Muscle of arm (tissue), 14 donors: ENCODE measurements at places on chromosomes 4 and X.

GRCh38 chr4:6701371-6701770 lies 7.7 kb downstream of the S100P start:
- DNase-seq: no peak

GRCh38 chr4:68324519-68325262 lies 25.2 kb downstream of the YTHDC1 start:
- no peak for DNase-seq

DNA sequence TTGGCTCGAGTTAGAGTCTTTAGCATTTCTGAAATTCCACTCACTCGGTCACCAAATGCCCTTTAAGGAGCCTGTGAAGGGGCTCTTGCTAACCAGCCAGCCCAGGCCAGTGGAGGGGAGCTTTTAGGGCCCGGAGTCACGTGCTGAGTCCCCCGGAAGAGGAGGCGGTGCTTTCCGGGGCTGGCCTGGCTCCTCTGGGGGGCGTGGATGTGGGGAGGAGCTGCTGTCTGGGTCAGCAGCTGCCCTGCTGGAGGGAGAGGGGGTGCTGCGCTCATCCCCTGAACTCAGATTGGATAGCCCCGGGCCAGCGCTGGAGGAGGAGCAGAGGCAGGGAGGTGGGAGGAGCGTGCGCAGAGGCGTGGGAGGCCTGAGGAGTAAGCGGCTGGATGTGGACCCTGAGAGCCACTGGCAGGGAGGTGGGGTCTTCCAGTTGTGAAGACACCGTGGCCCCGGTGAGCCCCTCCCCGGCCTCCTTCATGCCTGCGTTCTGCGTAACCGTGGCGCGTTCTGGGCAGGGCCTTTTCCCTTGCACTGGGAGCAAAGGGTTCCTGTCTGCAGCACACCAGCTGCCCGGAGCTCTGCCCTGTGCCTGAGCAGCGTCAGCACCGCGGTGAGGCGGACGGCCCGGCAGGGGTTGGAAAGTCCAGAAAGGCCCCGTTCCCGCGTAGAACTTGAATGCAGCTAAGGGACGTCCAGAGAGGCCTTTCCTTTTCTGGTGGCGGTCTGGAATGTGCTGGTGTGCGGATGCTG lies 19.7 kb downstream of the MAEA start:
- peak; percentile 94 for DNase-seq

GRCh38 chr4:25493466-25493865 lies 116.4 kb downstream of the ANAPC4 start:
- peak; percentile 2 for DNase-seq

DNA sequence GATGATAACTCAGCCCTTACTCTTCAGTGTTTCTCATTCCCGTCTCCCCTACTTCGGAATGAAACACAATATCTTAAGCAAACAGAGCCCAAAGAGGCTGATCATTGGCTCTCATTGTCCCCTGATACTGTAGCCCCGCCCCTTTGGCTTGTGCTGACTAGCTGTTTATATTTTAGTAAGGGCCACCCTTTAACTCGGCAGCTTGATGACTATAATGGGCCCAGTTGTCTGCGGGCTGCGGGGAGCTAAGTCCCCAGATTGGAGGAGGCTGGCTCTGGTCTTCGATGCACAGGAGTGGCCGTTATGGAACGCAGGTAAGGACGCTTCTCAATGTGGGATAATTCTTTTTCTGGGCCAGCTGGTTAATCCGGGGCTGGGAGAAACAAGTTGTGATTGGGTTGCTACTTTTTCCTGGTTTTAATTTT lies at the start of gene TRIM2:
TSS of gene TRIM2 (plus strand) at position 197 of the 425 bp plus-strand sequence. CDS start at position 285, 88 bp downstream.
- peak; percentile 85 for DNase-seq

- no peak for DNase-seq
These were observed 155.7 kb downstream of the CHIC2 start for GRCh38 chr4:53908661-53909078.

DNA sequence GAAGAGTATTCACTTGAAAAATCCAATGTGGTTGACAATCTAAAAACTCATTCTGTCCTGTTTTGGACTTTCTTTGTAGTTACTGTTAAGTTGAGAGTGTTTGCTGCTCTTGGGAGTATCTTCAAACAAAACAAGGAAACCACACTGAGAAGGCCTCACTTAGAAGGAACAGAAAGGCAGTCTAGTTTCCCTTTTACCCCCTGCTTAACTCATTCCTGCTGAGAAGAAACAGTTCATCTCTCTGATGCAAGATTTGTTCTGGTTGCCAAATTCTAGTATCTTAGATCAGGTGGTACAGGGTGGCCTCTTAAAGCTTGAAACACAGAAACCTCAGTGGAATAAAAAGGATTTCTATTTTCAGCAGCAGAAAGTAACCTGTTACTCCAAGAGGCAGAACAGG lies 41.4 kb downstream of the GUCY2F start:
- DNase-seq: no peak

- DNase-seq: no peak
These were observed 20.6 kb downstream of the ZNF721 start for GRCh38 chr4:478373-478772.

DNA sequence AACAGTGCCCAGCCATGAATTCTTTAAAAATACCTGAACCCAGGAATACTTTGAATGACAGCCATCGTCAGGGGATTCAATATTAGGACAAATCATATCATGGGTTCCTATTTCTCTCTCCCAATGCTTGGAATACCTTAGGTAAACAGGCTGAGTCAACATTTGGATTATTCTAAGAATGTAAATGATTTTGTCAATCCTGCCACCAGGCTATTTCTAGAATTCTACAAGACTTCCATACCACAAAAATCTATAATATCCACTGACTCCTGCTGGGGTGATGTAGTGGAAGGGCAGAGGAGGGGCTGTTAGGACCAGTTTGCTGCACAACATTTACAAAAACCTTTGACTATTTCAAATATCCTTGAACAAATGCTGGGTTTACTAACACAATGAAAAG lies 65.2 kb downstream of the IGFBP7 start:
- no peak for DNase-seq

- DNase-seq: no peak
These were observed 591.5 kb upstream of the PITX2 start for GRCh38 chr4:111214371-111214770.

- no peak for DNase-seq
These were observed 316.7 kb downstream of the RPA4 start for GRCh38 chrX:97200454-97200853.

- no peak for DNase-seq
These were observed 78.5 kb downstream of the ELOVL6 start for GRCh38 chr4:110119880-110120279.

DNA sequence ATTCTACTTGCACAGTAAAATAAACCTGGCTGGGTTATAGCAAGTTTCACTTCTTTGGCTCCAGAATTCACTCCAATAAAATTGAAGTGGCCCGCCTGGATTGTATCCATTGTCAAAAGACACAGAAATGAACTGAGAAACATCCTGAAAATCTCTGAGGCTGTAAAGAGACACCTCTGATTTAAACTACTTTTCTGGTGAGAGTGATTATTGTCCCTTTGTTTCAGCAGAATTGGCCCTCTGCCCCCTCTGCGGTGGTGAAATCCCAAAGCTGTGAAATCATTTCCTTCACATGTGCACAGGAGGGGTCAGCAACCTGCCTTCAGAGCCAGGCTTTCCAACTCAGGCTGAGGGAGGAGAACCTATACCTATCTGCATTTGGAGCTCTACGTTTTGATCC lies 23.0 kb downstream of the GAB3 start:
- DNase-seq: peak; percentile 79

GRCh38 chr4:26088433-26088928 lies 174.5 kb downstream of the SMIM20 start:
- peak; percentile 72 for DNase-seq

GRCh38 chrX:130994671-130995070 lies 63.5 kb upstream of the ARHGAP36 start:
- DNase-seq: no peak

DNA sequence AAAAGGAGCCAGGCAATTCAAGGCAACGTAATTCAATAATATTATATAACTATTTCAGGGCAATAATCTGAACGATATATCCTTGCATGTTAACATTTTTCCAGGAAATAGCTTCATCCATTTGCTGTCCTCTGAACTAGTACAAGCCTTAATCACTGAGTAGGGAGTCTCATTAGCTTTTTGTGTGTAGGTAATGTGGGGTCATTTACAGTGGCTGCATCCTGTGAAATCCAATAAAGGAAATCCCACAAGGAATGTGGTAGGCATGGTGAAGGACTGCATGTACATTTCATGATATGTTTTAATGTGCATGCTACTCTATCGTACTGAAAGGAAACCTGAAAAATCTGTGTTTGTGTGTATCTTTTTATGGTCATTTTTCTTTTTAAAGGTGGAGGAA lies 103.5 kb downstream of the SLC4A4 start:
- DNase-seq: no peak

GRCh38 chr4:17544831-17545234 lies 29.9 kb downstream of the CLRN2 start:
- DNase-seq: no peak

GRCh38 chrX:8868070-8868773 lies 67.0 kb upstream of the FAM9A start:
- no peak for DNase-seq

- DNase-seq: no peak
These were observed 671 bp downstream of the SLC7A11 start for GRCh38 chr4:138241281-138242075.

DNA sequence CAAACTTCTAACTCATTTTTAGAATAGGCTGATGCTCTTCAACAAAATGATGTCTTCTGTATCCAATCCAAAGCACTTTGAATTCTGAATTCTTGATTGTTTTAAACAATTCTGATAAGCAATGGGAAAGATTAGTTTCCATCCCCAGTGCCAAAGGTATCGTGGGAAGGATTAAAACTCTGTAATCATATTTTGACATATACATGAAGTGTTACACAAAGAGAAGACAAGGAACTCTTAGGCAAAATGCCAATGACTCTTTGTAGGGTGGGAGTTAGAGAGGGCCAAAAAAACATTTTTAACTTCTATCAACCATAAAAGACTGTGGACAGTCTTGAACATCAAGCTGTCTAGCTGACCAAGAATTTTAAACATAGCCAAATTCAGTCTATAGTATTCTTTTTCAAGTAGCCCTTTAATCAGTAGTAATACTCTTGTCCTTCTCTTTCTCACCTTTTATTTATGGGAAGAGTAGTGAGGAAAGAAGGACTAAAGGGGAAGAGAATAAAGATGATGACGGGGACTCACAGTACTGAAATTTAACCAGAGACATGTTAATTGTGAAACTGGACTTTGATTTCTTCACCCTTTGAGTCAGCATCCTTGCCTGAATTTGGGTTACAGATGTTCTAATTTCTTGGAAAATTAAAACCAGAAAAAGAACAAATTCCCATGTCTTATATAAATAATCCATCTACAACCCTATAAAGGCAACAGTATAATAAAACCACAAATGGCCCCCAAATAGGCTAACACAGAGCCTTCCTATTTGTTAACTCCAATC lies 51.8 kb upstream of the VEGFD start:
- DNase-seq: no peak

DNA sequence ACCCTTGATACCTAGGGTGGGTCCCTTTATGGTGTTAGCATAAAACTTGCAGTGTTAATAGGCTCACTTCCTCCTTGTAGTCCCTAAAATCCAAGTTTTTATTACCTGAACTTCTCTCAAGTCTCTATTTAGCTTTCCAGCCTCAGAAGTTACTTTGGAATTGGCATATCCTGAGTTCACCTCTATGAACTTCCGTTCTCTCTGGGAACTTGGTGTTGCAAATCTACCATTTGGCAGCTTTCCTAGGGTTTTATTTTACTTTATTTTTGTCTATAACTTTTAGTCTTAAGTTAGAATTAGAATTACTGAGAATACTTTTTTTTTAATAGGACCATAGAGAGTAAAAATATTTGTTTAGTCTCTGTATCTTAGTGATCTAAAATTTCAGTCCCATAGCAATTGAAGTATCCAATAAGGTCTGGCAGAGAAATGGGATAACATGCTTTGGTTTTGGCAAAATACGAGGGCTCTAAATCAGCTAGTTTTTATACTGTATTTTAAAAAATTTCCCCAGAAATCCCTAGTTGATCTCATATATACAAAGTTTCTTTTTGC lies 30.3 kb upstream of the NAF1 start:
- peak; percentile 83 for DNase-seq

DNA sequence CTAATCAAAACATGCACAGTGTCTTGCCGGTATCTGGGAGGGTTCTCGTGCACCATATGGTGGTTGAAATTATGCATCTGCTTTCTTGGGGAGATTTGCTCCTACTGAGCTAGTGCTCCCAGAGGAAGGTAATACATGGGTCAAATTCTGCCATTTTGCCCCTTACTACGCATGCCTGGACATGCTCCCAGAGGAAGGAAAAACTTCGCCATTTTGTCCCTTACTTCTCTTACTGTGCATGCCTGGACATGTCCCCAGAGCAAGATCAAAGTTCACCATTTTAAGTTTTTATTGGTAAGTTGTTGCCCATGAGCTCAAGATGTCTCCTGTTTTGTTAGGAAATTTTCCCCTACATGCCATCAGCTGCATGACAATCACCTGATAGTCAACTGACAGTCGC lies 252.1 kb upstream of the KLHL4 start:
- DNase-seq: no peak

GRCh38 chrX:16239211-16239610 lies 71.9 kb downstream of the MAGEB17 start:
- no peak for DNase-seq

GRCh38 chr4:40194602-40195161 lies 2.1 kb upstream of the RHOH start:
- no peak for DNase-seq

DNA sequence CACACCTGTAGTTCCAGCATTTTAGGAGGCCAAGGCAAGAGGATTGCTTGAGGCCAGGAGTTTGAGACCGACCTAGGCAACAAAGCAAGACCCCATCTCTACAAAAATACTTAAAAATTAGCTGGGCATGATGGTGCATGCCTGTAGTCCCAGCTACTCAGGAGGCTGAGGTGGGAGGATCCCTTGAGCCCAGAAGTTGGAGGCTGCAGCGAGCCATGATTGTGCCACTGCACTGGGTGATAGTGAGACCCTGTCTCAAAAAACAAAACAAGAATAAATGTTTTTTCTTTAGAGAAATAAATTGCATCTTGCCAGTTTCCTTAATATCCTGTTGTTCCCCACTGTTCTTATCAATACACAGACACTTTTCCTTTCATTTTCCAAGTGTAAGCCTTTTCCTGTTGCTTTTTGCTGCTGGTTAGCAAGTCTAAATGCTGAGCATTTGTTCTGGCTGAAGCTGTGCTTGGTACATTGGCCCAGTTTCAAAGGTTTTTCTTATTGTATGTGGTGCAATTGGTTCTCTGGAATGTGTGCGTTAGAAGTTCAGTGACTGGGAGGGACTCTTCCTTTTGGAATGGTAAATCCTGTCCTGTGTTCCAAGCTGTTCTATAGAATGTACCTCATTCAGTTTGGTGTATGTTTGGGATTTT lies 98.2 kb downstream of the AFF1 start:
- no peak for DNase-seq

DNA sequence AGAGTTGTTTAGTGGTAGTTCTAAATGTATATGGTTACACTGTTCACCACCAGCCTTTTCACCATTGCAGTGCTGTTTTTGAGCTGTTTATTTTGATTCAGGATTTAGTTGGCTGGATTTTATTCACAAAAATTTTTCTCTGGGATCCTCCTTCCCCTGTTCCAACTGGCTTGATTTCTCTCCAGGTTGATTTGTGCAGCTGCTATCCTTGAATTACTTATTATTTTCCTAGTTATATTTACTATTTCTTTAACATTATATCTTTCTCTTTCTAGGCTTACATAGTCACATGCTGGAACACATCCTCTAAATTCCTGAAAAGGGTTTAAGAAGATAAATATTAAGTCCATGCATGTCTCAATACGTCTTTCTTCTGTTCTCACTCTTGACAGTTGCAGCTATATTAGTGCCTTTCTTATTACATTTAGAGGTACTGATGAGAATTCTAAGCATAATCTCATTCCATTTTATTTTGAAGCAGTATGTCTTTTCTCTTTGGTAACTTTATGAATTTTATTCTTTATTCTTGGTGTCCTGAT lies 82.2 kb downstream of the SUPT20HL2 start:
- DNase-seq: peak; percentile 51
